ENCODE measurements at places on chromosomes 5 and 9. TPM values are rescaled to one million over a fixed set of nuclear protein-coding genes. Genes with fewer than 3 reads are reported as not detected.
A peak's percentile ranks its signal among the peaks of the same experiment; 100 is the strongest.

Gene FLT4
- total RNA-seq, result 7.2 TPM

DNA sequence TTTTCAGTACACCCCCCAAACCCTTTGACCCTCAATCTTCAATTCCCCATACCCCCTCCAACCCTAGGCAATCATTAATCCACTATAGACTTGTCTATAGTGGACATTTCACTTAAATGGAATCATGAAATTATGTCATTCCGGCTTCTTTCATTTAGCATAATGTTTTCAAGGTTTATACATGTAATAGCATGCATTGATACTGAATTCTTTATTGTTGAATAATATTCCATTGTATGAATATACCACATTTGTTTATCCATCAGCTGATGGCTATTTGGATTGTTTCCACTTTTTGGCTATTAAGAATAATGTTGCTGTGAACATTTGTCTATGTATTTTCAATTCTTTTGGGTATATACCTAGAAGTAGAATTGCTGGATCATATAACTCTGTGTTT lies 238.8 kb downstream of the PDE4D start:
- DNase-seq, result no peak
- H3K4me1 ChIP-seq, result no peaks in the 10 kb centered on the region
- no peak overlapping the region for H3K4me3 ChIP-seq
- H3K36me3 ChIP-seq, result no peaks in the 10 kb centered on the region

- no peak overlapping the region for H3K27ac ChIP-seq
- H3K4me3 ChIP-seq, result no peak overlapping the region
- H3K4me1 ChIP-seq, result no peaks in the 10 kb centered on the region
- no peaks in the 10 kb centered on the region for H3K36me3 ChIP-seq
- H3K27me3 ChIP-seq, result no peaks in the 10 kb centered on the region
- no peak for DNase-seq
These were observed 376.0 kb upstream of the PAPPA start for GRCh38 chr9:115777610-115778009.

- H3K27ac ChIP-seq, result peak overlapping the region; percentile 43
- DNase-seq, result peak; percentile 89
- H3K36me3 ChIP-seq, result no peaks in the 10 kb centered on the region
- no peak overlapping the region for H3K4me3 ChIP-seq
- H3K27me3 ChIP-seq, result no peaks in the 10 kb centered on the region
- H3K4me1 ChIP-seq, result peaks cover 25% of the 10 kb centered on the region
These were observed 11.1 kb downstream of the FGF1 start for GRCh38 chr5:142674531-142675469.

Gene MCTP1
- total RNA-seq, result 45.9 TPM

DNA sequence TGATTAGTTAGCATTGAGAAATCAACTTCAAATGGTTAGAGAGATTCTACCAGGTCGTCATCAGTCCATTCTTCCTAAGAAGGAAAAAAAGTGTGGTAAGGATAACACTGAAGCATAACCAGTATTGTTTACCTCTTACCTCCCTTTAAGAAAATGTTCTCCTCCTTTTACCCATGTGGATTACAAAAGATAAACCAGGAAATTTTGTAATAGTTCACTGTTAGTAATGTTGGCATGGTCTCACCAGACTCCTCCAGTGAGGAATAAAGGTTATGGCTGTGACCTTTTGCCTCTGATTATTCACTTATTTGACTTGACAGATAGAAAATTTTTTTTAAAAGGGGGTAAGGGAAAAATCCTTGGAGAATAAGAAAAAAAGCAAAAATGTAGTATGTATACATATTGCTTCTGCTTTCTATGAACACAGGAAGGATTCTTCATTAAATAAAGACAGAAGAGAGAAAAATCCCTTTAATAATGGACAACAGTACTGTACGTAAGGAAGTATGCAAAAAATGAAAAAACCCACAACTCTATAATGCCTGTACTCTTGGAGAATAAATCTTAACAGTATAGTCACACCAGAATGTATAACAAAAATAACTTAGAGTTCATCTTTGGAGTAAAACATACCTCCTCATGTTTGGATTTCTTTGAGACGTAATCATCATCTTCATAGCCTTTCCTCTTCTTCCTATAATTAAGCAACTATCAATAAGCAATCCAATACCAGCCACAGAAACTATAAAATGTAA lies 18.1 kb downstream of the CCNH start:
- DNase-seq, result peak; percentile 68
- H3K4me1 ChIP-seq, result peaks cover 30% of the 10 kb centered on the region
- no peak overlapping the region for H3K4me3 ChIP-seq
- peaks cover 56% of the 10 kb centered on the region for H3K36me3 ChIP-seq
- no peaks in the 10 kb centered on the region for H3K27me3 ChIP-seq
- H3K27ac ChIP-seq, result peak overlapping the region; percentile 90

- no peaks in the 10 kb centered on the region for H3K27me3 ChIP-seq
- DNase-seq, result no peak
- H3K27ac ChIP-seq, result no peak overlapping the region
- H3K4me3 ChIP-seq, result no peak overlapping the region
These were observed 72.7 kb downstream of the SEMA4D start for GRCh38 chr9:89425024-89425805.

Gene DBH
- not detected for total RNA-seq

DNA sequence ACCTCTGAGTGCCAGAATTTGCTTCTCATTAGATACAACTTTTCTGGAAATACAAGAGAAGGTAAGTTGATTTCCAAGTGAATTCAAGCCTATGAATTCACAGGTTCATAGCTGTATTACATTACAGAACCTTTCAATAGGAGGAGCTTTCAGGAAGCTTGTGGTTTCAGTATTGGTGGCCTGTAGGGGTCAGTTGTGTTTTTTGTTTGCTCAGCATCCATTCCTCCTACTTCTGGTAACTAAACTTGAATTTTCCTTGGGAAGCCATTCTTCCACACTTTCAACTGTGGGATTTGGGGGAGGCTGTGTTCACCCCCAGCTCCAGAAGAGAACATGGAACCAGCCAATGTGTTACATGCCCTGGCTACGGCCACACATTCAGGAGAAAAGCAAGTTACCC lies 5.6 kb upstream of the CYSTM1 start:
- DNase-seq, result no peak
- H3K4me3 ChIP-seq, result no peak overlapping the region
- H3K27me3 ChIP-seq, result no peaks in the 10 kb centered on the region
- no peak overlapping the region for H3K27ac ChIP-seq

GRCh38 chr5:127919006-127919796 lies 164.4 kb upstream of the SLC12A2 start:
- DNase-seq, result no peak
- H3K27me3 ChIP-seq, result no peaks in the 10 kb centered on the region
- H3K4me1 ChIP-seq, result no peaks in the 10 kb centered on the region
- H3K4me3 ChIP-seq, result no peak overlapping the region

- H3K27ac ChIP-seq, result no peak overlapping the region
- H3K4me1 ChIP-seq, result no peaks in the 10 kb centered on the region
- no peak overlapping the region for H3K4me3 ChIP-seq
- no peaks in the 10 kb centered on the region for H3K36me3 ChIP-seq
- H3K27me3 ChIP-seq, result no peaks in the 10 kb centered on the region
These were observed 508.3 kb downstream of the EBF1 start for GRCh38 chr5:158591301-158591863.

DNA sequence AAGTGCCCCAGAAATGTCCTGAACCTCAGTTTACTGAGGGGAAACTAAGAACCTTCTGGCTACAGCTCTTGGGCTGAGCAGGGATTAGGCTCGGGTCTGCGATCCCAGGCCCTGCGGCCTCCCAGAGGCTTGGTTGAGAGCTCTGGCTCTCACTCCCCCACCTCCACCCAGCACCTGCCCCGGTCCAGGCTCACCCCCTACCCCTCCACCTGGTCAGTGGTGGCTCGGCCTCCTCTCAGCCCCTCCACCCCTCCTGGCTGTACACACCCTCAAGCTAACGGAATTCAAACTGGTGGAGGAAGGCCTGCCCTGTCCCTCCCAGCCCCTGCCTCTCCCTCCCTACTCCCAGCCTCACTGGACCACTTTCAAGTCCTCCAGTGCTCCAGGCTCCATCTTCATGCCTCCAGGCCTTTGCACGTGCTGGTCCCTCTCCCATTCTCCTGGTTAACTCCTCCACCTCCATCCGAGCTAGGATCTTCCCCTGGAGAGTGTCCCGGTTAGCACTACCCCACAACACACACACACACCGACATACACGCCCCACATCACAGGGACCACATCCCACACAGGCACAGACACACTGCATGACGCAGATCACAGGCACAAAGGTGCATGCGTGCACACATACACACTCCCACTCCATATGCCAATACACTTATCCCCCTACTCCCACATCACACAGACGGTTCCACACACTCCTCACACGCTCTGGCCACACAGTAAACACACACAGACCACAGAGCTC lies 130.9 kb downstream of the C9orf50 start:
- no peaks in the 10 kb centered on the region for H3K27me3 ChIP-seq
- H3K36me3 ChIP-seq, result no peaks in the 10 kb centered on the region
- no peak for DNase-seq
- peak overlapping the region; percentile 54 for H3K4me3 ChIP-seq
- H3K27ac ChIP-seq, result peak overlapping the region; percentile 100

GRCh38 chr9:130117376-130117775 lies 54.8 kb upstream of the NCS1 start:
- H3K27me3 ChIP-seq, result no peaks in the 10 kb centered on the region
- H3K27ac ChIP-seq, result peak overlapping the region; percentile 68
- H3K4me3 ChIP-seq, result no peak overlapping the region
- DNase-seq, result no peak
- H3K36me3 ChIP-seq, result peaks cover 3% of the 10 kb centered on the region

DNA sequence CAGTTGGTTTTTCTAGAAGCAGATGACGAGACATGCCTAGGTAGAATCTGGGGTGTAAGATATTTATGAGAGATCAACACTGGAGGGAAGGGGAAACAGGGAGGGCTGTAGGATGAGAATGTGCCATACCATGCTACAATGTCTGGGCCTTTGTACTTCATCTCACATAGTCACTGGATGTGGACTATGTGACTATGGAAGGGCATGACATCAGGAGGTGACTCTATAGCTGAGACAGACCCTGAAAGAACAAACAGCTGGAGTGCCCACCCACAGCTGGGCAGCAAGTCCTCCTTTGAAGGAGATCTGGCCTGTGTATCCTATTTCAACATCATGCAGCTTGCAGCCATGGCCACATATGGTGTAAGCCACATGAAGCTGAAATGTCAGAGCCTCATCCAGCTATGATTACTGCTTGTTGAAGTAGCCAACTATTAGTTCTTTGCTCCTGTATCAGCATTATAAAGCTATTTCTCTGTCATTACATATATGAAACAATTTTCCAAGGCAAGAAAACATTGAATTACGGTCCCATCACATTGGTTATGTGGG lies 46.2 kb upstream of the KIF2A start:
- H3K36me3 ChIP-seq, result no peaks in the 10 kb centered on the region
- H3K4me3 ChIP-seq, result no peak overlapping the region
- H3K27me3 ChIP-seq, result no peaks in the 10 kb centered on the region
- H3K27ac ChIP-seq, result no peak overlapping the region

Gene LCN1
- not detected for total RNA-seq

- H3K27me3 ChIP-seq, result no peaks in the 10 kb centered on the region
- peaks cover 30% of the 10 kb centered on the region for H3K4me1 ChIP-seq
- H3K27ac ChIP-seq, result peak overlapping the region; percentile 86
- H3K4me3 ChIP-seq, result no peak overlapping the region
- H3K36me3 ChIP-seq, result no peaks in the 10 kb centered on the region
These were observed 455.8 kb upstream of the PTGER4 start for GRCh38 chr5:40223884-40224402.

DNA sequence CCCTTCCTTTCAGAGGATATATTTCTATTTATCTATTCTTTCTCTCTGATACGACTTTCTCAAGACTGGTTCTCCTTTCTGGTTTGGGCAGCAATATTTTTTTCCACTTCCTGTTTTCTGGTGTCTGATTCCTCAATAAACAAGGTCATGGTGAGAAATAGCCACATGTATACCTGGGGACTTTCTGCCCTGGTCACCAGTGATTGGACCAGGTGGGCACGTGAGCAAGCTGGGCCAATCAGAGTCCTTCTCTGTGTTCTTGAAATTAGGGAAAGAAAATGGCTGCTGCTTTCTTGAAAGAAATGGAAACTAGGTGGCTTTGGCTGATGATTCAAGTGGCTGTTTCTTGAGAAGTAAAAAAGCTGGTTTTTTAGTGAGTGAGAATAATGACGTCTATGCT lies 18.4 kb upstream of the GSN start:
- no peak overlapping the region for H3K27ac ChIP-seq
- H3K4me3 ChIP-seq, result no peak overlapping the region
- no peak for DNase-seq
- H3K4me1 ChIP-seq, result peaks cover 13% of the 10 kb centered on the region
- H3K36me3 ChIP-seq, result no peaks in the 10 kb centered on the region
- H3K27me3 ChIP-seq, result no peaks in the 10 kb centered on the region

DNA sequence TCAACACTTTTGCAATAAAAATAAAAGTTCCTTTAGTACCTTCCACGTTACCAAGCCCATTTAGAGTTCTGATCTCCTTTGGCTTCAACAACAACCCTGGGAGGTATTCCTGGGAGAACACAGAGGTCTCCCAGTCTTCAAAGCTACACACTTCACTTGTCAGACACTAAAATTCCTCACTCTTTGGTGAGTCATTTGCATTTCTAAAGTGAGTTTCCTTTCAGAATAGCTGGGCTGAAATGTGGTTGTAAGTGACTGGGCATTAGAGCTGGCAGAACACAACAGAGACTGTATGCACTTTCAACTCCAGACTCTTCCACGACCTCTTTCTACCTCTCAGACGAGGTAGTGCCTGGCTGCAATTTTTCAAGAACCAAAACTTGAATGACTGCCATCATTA lies 11.5 kb upstream of the F2RL1 start:
- no peak overlapping the region for H3K4me3 ChIP-seq
- peaks cover 51% of the 10 kb centered on the region for H3K4me1 ChIP-seq
- no peaks in the 10 kb centered on the region for H3K36me3 ChIP-seq
- peak overlapping the region; percentile 95 for H3K27ac ChIP-seq
- no peaks in the 10 kb centered on the region for H3K27me3 ChIP-seq
- peak; percentile 91 for DNase-seq

DNA sequence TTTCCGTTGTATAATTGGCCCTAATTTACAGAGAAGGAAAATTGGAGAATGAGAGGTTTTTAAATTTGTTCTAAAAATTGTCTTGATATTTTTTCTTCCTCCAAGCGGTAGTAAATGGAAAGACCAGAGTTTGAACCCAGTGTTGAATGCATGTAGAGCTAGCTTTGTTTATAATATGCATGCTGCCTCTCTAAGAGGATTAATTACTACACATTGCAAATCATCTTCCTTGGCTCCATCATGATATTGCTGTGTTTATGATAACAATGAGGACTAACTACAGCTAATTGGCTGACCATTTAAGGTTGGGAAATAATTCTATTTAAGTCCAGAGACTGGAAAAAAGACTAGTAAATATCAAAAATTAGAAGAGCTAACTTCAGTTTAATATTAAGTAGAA lies 338.5 kb downstream of the PLK2 start:
- no peak overlapping the region for H3K4me3 ChIP-seq
- H3K27me3 ChIP-seq, result no peaks in the 10 kb centered on the region
